Nucleus accumbens (tissue), 56 donors: ENCODE measurements at places on chromosomes 5 and 9.

GRCh38 chr5:25362799-25363198, 718.0 kb upstream of the CDH10 start:
- DNase-seq: no peak

- DNase-seq: no peak
Observed at GRCh38 chr9:125460883-125461635, 199.4 kb downstream of the GAPVD1 start.

GRCh38 chr9:105466898-105467455, 19.1 kb downstream of the FSD1L start:
- no peak for DNase-seq

DNA sequence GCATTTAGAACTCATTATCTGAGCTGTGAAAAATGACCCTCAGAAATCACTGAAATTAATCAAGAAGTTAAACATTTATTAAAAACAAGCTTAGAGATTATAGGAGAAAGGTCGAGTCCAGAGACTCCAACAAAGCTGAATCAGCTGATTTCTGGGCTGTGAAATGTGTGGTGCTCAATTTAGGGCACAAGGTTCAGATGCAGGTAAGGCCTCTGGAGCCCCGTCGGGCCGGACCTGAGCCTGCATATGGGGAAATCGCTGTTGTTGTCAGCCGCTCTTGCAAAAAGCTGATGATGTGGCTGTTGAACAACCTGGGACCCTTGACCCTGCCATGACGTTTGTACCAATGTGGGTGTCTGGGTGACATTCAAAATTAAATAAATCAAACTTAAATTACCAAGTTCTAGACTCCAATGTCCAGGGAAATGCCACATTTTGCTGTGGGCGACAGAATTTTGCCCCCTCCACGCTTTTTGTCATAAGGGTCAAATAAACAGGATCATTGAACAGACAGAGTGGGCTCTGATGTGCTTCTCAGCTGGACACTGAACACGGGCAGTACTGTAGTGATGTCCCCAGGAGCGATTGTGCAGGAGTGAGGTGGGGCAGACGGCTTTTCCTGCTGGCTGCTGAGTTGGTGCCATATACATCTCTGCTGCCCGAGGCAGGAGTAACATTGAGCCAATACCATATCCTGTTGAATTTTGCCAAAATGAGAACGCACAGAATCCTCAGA, 27.2 kb upstream of the FBP1 start:
- no peak for DNase-seq

DNA sequence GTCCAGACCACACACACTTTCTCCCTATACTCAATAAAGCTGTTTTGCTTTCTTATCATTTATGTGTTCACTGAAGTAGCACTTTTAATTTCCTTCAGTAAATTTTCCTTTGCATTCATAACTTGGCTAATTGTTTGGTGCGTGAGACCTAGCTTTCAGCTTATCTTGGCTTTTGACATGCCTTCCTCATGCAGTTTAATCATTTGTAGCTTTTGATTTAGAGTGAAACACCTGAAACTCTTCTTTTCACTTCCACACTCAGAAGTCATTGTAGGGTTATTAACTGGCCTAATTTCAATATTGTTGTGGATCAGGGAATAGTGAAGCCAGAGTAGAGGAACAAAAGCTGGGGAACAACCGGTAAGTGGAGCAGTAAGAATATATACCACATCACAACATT, 114.7 kb downstream of the ST8SIA4 start:
- no peak for DNase-seq

- DNase-seq: no peak
Observed at GRCh38 chr5:14660833-14661232, 3.7 kb upstream of the OTULIN start.

DNA sequence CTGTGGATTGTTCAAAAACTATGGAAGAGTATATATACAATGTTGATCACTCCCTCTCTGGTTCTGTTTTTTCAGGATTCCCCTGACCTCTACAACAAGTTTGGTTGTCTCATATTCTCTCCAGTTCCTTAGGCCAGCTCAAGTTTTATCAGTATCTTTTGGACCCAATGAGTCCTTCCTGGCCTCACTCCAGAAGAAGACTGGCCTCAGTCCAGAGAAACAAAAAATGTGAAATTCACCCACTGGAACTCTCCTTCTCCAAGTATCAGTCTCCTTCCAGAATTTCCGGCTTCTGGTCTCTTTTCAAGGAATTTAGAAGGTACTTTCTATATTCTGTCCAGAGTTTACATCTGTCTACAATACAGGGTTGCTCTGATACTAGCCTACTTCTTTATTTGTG, 537.8 kb upstream of the FTMT start:
- no peak for DNase-seq

GRCh38 chr5:148966348-148966747, 96.5 kb downstream of the SH3TC2 start:
- DNase-seq: no peak

GRCh38 chr5:168974082-168974481, 326.9 kb downstream of the SLIT3 start:
- no peak for DNase-seq

GRCh38 chr9:108832179-108832500, 23.6 kb downstream of the ACTL7B start:
- DNase-seq: no peak

GRCh38 chr9:33446946-33447798, at the start of gene AQP3:
TSS of gene AQP3 (minus strand) at chr9:33447593. CDS start at chr9:33447530, 63 bp downstream.
- no peak for DNase-seq

DNA sequence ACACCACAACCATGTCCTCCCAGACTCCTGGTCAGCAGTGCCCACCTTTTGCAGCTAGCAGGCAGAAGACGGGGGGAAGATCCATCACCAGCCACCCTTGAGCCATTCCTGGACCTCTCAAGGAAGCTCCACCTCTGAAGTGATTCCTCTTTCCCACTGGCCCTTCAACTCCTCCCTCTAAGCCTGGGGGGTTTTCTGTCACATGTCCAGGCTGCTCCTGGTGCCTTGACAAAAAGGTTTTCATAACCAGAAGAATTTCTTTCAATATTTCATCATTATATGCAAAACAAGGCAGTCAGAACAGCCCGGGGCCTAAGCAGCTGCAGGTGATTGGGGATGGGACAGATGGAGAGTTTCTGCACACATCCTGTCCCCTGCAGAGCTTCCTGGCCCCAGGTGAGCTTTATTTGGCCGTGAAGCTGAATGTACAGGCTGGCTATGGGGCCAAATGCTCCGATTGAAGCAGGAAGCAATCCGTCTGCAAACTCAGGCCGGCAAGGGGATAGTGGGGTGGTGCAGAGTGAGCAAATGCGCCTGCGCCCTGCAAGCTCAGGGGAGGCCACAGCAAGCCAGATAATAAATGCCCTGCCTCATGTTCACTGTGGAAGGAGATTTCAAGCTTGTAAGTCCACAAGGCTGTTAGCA, 173.5 kb downstream of the C5orf15 start:
- no peak for DNase-seq

DNA sequence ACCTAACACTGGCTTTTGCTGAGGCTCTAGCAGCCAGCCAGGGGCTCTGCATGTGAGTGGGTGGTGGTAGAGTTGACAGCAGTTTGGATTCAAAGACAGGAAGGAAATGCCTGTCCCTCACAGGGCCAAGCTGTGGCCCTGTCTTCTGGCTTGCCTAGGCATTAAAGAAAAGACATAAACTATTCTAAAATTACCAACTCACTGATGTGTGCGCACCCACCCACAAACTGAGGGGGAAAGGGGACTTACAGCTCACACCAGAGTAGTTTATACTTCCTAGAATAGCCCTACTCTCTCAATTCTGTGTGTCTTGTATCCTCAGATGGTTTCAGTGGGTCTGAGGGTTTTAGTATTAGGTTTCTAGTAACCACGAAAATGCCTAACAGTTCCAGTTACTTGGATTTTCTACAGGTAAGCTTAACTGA, 18.3 kb upstream of the IL13 start:
- DNase-seq: no peak
